Left renal cortex interstitium (tissue), 4 donors: ENCODE measurements at places on chromosomes 2 and 18. TPM values are rescaled to one million over a fixed set of nuclear protein-coding genes. Genes with fewer than 3 reads are reported as not detected.

DNA sequence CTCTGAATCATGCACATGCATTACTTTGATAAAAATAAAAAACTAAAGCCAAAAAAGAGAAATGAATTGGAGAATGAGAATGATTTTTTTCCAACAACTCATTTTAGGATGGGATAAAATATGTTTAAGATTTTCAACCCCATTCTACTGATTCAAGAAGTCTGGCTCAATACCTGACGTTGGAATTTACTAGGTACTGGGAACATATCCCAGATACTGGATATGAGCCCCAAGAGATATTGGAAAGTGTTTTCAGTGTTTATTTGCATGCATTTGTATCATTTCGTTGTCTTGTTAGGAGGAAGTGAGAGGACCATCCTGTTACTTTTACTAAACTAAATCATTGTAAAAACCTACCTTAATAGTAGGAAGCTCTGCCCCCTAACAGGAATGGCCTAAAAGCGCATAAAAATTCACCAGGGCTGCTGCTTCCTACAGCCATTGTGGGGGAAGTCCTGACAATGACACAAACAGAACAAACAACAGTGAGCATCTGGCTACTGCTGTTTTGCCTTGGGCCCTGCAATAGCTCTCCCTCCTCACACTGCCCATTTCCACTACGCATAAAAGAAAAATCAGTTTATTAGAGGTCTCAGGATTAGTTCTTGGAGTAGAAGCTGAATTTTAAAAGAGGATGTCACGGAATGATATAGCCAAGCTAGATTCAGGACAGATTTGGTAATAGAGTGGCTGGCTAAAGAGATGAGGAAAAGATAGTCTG lies 35.2 kb downstream of the ANKAR start:
- no peak for DNase-seq

ATP9B gene
- 36.0 TPM for polyA plus RNA-seq

- no peak for DNase-seq
Measured at GRCh38 chr2:231467016-231467545, 2.8 kb upstream of the NCL start.

RGPD4 gene
- 0.06 TPM for polyA plus RNA-seq

DNA sequence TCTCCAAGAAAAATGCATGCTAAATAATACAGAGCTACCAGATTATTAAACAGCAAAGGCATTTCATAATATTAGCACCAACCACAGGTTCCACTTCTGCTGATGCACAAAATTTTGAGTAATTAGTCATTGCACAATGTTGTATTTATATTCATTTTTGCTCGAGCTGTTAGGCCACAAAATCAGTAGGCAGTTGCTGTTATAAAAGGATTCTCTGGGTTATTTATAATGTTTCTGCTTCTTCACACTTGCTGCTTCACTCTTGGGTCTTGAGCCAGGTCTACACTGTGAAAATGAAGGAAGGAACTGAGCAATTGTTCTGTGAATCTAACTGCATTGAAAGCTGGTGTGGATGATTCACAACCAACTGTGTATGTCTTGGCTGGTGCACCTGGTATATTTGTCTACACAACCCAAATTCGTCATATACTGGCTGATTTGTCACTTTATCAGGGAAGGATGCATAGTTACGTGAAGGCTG lies 38.3 kb downstream of the MRPL33 start:
- DNase-seq, result no peak

GRCh38 chr18:58781627-58782194 lies 83.0 kb upstream of the ZNF532 start:
- no peak for DNase-seq

DNA sequence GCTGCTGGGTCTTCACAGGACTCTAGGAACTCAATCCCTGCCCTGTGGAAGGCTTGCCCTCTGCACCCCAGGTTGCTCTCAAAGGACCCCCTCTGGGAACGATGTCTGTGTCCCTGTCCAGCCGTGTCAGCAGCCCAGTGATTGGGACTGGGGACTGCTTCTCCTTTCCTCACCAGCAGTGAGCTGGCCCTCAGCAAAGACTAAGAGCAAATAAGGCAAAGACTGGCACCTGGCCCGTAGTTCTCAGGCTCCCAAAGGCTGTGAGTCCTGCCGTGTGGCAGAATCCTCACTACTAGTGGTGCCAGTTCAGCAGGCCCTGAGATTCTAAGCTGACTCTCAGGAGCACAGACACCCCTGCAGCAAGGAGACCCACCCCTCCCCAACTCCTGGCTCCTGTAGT lies 47.8 kb downstream of the TMEM163 start:
- no peak for DNase-seq

- DNase-seq, result no peak
Measured at GRCh38 chr2:141701618-141702017, 429.2 kb downstream of the LRP1B start.

DNA sequence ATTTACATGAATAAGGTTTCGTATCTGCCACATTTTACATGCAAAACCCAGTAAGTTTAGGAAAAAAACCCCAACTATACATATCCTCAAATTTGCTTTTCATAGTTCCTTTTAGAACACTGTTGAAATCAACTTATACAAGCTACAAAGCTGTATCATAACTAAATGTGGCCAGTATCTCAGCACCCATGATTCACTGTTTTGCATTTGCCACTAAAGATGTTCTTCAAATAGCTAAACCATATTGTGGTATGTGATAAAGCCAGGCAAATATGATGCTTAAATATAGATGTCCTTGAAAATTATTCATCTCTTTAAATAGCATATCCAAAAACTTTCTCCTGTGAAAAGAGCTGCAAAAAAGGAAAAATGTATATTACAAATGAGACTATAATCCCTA lies 29.9 kb downstream of the ROCK2 start:
- DNase-seq, result no peak
